ENCODE measurements at places on chromosomes 1 and 21. TPM values are rescaled to one million over a fixed set of nuclear protein-coding genes. Genes with fewer than 3 reads are reported as not detected.

DNA sequence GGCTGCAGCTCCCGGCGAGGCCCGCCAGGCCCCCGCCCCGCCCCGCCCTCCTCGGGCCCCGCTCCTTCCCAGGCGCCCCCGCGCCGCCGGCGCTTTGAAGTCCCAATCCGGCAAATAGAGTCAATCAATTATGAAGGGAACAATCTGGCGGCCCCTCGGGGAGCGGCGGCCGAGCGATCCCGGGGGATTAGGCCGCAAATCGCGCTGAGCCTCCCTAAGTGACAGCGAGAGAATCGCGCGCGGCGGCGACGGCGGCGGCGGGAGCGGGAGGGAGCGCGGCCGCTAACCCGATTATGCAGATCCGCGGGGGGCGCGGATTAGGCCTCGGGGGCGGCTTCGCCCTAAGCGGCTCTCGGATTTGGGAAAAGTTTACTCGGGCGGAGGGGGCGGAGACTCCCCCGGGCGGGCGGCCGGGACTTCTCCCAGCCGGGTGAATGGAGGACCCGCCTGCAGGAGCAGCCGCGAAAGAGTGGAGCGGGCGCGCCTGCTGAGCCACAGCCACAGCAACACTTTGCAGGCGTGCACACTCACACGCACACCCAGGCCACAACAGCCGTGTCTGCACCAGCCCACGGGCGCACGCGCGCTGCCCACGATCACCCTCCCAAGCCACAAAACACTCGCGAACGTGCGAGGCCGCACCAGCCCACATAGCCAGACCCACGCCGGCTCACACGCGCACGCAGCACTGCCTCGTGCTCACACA is 23.0 kb upstream of the DMBX1 start:
- DNase-seq = no peak

DNA sequence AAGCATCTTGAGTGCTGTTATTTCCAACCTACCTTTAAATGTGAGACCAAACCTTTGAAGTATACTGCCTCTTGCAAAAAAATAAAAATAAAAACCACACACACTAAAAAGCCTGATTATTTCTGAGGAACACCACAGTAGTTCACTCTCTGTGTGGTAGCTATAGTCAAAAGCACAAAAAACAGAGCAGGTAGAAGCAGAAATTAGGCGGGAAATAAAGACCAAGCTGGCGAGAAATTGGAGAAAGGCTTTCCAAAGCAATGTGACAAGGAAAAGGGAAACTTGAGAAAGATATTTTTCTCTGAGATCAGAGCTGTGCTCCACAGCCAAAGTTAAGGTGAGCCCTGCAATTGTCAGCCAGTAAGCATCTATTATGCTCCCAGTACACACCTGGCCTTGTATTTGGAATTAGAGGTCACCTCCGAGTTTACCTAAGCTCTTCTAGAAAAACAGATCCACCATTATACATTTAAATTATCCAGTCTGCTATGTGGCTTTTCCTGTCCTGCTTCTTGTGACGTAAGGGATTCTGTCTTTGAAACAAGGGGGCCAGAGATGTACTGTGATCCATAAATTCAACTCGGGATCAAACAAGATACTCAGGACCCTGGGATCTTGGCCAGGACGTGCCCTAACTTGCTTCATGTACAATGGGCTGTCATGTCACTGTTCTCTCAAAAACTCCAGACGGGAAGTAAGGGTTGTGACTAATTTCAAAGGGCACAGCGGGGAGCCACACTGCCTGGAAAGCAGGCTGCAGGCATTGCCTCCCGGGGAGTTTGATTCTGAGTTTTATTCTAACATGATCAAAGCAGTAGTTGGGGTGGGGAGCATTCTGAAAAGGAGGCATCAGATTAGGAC is 39.8 kb upstream of the RAB4A start:
- DNase-seq = no peak

DNA sequence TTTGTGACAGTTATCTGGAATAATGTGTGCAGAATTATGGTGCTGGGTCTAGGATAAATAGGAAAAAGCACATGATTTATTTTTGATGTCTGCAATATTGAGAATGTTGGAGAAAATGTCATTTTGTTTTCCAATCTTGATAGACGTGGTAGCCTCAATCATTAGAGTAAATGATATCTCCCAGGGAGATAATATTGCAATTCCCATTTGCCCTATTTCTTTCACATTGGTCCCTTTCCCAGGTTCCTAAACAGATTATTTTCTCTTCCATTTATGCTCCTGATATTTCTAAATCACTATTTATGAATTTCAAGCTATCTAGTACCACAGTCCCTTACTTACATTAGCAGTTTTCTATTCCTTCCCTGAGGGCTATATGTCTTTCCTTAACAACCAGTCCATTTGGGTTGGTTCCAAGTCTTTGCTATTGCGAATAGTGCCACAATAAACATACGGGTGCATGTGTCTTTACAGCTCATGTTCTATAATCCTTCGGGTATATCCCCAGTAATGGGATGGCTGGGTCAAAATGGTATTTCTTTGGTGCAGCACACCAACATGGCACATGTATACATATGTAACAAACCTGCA is 447.3 kb downstream of the PLA2G4A start:
- DNase-seq = no peak

DNA sequence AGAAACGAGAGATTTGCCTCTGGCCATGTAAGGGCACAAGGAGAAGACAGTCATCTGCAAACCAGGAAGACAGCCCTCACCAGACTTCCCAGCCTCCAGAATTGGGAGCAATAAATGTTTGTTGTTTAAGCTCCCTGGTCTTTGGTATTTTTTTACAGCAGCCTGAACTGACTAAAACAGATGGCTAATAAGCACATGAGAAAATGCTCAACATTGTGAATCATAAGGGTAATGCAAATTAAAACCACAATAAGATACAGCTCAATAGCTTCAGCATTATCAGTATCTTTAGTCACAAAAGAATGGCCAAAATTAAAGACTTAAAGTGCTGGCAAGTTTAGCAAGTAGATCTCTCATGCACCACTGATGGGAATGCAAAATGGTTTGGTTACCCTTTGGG is 11.7 kb downstream of the UBE2G2 start:
- no peak for DNase-seq

DNA sequence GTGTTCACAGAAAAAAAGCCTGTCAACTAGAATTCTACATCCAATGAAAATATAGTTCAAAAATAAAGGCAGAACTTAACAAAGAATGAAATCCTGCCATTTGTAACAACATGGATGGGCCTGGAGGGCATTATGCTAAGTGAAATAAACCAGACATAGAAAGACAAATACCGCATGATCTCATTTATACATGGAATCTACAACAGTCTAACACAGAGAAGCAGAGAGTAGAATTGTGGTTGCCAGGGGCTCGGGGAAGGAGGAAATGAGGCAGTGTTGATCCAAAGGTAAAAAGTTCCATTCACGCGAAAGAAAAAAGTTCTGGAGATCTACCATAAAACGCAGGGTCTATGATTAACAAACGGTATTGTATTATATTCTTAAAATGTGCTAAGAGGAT is 282.6 kb downstream of the MRPL39 start:
- no peak for DNase-seq

MAP10 gene
- 2.5 TPM for total RNA-seq

GRCh38 chr1:220028346-220028895 is 17.9 kb downstream of the EPRS1 start:
- DNase-seq = no peak

MANEAL gene
- 4.5 TPM for total RNA-seq

GRCh38 chr1:6419397-6419803 is 319 bp downstream of the HES2 start:
- no peak for DNase-seq

- DNase-seq = no peak
Observed at GRCh38 chr1:200206340-200206739, 178.8 kb downstream of the NR5A2 start.

SPRR3 gene
- total RNA-seq = not detected

DNA sequence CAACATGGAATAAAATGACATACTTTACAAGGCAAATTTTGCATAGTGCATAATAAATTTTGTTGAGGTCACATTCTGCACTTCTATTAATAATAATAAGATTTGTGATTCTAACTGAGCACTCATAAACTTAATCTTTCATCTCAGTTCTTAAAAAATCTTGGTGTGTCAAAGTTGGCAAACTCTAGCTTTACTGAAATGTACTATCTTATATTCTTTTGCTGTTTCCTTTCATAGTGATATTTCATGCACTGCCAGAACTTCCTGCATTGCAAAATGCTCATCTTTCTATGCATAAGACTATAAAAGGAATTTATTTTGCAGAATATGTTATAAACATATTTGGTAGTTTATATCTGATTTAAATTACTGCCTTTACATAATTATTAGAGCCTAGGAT is 797.6 kb downstream of the ADGRL2 start:
- no peak for DNase-seq

- no peak for DNase-seq
Observed at GRCh38 chr1:28756846-28757245, 20.1 kb downstream of the YTHDF2 start.

IFNLR1 gene
- 6.8 TPM for total RNA-seq

DNA sequence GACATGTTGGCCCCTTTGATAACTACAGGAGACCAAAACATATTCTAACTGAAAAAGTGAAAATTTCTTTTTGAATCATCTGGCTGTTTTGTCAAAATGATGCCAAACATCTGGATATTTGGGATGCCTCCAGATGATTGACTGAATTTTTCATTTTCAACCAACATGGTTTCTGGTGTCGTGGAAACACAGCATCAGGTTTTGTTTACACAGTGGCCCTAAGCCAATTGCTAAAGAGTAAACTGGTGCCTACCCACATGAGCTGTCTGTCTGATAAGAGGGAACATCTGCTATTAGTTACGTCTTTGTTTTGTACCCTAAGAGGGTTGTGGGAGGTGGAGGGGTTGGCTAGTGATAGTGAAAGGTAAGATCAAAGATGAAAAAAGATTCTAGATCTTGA is 204.8 kb downstream of the KCNK2 start:
- DNase-seq = no peak

- DNase-seq = no peak
Observed at GRCh38 chr1:10597492-10598388, 123.0 kb downstream of the PEX14 start.

KRTAP10-6 gene
- not detected for total RNA-seq

GRCh38 chr1:11227106-11228077 is 35.0 kb downstream of the MTOR start:
- DNase-seq = no peak

DNA sequence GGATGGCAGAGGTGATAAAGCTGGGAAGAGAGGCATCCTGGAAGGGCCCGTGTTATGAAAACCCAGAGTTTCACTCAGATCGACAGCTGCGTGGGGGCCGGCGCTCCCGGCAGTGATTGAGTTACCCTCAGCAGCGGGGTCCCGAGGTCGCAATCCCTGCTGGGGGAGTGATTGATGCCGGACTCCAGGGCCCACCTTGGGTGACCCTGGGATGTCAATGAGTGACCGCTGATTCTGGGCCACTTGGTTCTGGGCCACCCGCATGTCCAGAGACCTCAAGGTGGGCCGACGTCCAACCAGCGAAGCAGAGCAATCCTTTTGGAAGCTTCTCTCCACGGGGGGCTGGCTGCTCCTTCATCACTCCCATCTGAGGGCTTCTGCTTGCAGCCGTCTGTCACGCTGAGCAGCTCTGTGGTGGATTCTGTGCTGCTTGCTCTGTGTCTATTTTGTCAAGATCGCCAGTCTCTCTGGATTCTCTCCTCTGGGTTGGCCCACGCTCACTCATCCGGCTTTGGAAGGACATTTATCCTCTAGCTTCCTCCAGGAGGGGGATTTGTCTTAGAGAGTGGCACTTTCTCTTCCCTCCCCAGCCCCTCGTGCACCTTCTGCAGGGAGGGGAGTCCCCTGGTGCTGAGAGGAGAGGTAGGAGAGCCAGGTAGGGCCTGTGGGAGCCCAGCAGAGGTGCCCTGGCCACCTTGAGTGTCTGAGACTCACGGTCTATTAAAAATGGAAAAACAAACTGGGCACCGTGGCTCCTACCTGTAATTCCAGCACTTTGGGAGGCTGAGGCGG is 110.9 kb upstream of the C1orf174 start:
- no peak for DNase-seq

DNA sequence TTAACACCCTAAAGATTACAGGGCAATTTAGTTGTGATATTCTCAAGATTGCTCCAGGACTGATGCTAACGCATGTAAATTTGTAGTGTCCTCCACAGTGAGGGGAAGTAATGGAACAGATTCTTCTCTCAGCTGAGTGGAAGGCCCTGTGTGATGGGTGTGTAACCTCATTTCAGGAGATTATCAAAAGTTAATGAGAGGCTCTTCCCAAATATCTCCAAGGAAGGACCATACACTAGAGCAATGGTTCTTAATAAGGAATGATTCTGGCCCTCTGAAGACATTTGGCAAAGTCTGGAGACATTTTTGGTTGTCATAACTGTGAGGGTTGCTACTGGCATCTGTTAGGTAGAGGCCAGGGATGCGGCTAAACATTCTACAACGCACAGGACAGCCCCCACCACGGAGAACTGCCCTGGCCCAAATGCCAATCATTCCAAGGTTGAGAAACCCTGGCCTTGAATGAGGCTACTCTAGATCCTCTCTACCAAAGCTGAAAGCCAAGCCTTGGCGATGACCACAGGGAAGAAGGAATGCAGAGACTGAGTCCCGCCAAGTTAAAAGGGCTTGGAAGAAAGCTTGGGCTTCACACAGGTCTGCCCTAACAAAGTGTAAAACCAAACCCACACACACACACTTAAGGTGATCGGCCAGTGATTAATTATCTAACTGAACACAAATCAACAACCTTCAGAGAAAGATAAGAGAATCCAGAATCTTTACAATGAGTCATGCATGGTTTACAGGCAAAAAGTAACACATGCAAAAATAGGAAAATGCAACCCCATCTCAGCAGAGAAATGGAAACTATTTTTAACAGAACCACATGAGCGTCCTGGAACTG is 135.8 kb downstream of the SYF2 start:
- DNase-seq = no peak

DNA sequence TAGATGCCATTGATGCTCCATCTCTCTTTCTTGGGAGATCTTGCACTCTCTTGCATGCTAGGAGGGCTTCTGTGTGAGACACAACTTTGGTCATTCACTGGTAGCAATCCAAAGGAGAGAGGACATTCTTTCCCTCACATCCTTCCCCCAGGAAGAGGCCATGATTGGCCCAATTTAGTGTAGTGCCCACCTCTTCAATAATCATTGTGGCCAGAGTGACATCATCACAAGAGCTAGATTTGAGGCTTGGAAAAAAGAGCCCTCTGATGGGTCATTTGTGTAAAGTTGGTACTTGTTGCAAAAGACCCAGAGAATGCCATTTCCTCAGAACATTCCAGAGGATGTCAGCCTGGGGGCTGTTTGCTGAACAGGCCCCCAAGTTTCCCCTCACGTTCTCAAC is 30.2 kb downstream of the S100A6 start:
- peak; percentile 22 for DNase-seq

DNA sequence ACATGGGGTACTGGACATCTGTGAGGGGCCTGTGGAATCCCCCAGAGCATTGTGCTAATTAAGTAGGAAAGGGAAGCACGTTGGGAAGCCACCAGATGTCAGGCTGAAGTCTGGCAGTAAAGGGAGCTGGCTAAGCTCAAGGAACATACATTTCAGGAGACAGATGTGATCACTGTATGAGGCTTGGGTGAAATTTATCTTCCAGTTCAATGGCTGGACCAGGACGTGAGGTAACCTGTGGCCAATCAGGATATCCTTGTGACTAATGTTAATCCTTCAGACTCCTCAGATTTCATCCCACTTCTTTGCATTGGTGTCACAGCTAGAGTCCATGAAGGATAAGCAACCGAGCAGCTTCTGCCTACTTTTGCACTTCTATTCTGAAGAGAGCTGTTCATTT is 110.2 kb upstream of the APP start:
- DNase-seq = no peak

- DNase-seq = no peak
Observed at GRCh38 chr1:68279846-68280245, 47.5 kb upstream of the WLS start.

GRCh38 chr1:186763107-186763506 is 65.6 kb upstream of the PLA2G4A start:
- DNase-seq = no peak

GRCh38 chr1:230350208-230350921 is 75.8 kb downstream of the PGBD5 start:
- DNase-seq = no peak

Data from activated CD8-positive, alpha-beta memory T cell treated with anti-CD3 and anti-CD28 coated beads, Interleukin-2, amount 10 ng/mL, durations not matched to agents 7 days and 5 days (primary cell).